ENCODE measurements at places on chromosomes 13 and 19.

DNA sequence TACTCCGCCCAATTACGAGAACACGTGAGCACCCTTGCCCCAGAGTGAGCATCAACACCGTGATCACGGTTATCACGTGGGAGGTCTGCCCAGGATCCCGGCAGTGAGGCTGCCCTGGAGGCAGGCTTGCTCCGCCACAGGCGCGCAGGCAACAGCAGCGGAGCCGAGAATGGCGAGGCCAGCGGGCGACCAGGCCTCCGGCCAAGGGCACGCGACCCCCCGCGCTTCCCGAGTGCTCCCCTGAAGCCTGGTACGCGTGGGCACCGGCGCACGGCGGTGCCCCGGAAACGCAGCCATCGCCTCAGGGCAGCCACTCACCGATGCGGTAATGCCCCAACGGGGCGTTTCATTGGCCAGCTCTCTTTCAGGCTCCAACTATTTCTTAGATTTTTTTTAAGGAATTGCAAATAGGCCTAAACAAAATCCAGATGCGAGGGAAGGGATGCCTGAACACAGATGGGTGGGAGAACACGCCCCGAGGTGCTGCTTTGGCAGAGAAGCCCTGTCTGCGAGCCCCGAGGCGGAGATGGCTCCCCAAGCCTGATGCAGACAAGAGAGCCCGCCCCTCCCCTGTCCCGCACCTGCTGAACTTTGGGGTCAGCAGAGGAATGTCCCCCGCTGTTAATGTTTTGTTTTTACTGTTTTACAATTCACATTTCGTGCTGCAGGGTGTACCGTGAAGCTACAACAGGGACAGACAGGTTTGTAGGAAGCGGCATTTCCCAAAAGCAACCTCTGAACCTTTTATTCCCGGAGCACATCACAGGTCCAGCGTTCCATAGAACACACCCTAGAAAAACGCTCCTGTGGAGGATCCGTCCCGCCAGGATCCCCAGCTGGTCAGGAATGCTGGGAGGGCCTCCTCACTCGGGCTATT, 132.7 kb downstream of the ZDHHC20 start:
- no peak for DNase-seq

- DNase-seq: no peak
Measured at GRCh38 chr19:17027535-17027975, 945 bp upstream of the CPAMD8 start.

DNA sequence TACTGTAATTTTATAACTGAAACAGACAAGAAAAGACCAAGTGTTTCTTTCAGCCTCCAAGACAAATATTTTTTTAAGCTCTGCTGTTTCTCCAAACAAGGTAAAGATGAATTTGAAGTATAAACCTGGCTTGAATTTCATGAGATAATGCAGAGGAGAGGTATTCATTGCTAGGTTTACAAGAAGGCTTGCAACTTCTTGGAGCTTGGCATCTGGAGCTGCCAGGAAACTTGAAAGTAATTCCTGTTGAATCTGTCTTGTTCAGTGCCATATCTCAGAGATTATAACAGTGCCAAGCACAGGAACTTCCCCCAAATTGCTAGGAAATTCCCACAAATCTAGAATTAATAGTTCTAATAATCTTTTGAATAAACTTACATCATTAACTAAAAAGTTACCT, 70.9 kb downstream of the CDK8 start:
- no peak for DNase-seq

- DNase-seq: no peak
Measured at GRCh38 chr19:48918801-48919247, 14.7 kb upstream of the DHDH start.

DNA sequence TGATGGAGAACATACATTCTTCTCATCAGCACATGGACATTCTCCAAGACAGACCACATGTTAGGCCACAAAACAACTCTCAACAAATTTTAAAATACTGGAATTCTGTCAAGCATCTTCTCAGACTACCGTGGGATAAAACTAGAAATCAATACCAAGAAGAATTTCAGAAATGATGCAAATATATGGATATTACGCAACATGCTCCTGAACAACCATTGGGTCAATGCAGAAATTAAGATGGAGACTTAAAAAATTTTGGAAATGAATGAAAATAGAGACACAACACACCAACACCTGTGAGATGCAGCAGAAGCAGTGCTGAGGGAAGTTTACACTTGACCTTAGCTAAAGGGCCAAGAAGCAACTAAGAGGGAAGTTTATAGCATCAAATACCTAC, 162.8 kb downstream of the CACNA1A start:
- DNase-seq: no peak

DNA sequence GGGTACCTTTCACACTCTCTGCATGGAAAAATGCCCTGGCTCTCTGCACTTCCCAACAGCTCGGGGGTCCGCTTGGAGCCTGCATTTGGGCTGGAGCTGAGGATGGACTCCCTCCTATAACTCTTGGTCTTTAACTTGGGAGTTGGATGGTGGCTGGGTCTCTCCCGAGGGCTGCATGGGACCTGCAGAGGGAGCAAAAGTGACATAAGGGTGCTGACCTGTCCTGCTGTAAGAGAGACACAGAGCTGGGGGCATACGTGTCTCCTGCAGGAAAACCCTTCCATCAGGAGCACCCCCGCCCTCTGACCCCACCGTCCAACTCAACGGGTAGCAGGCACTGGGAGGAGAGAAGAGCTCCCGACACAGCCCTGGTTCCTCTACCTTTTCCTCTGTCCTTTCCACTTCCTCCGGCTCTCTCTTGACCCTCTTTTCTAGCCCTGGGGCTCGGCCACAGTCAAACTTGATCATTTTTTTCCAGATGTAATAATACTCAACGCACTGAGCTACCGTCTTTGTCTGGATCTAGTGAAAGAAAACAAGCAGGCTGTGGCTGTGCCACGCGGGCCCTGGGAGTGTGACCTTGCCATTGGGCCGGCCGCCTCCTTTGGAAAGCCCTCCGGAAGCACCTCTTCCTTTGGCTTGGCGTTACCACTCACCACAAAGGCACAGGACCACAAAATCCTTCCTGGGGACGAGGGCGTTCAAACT, 6.8 kb upstream of the NAPA start:
- no peak for DNase-seq

DNA sequence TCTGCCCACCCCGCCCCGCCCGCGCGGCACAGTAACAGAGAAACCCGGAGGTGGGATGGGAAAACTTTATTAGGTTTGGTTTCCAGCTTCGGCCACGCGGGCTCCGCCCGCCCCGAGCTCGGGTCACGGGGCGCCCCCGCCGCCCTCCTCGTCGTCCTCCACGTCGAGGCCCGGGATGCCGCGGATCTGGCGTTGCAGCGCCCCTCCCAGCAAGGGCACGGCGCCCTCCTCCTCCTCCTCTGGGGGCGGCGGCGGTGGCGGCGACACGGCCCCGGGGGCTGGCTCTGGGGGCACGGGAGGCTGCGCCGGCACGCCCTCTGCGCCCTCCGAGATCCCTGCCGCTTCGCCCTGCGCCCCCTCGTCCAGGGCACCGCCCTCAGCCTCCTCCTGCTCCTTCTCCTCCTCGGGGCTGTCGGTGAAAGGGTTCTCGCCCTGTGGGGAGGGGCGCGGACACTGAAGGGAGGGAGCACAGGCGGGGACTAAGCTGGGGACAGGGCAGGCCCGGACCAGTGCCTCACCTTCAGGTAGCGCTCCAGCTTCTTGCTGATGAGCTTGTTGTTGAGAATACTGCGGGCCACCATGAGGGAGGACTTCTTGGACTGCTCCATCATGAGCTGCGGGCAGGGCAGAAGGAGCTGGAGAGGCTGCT, 536 bp upstream of the AKAP8 start:
- no peak for DNase-seq

Data from tibial nerve (tissue), 4 donors.